Activated naive CD4-positive, alpha-beta T cell treated with anti-CD3 and anti-CD28 coated beads, Interleukin-2, amount 50 U/mL, for 72 hours (primary cell): ENCODE measurements at places on chromosomes 4 and X.

- DNase-seq, result no peak
Measured at GRCh38 chr4:61614231-61614630, 414.1 kb downstream of the ADGRL3 start.

DNA sequence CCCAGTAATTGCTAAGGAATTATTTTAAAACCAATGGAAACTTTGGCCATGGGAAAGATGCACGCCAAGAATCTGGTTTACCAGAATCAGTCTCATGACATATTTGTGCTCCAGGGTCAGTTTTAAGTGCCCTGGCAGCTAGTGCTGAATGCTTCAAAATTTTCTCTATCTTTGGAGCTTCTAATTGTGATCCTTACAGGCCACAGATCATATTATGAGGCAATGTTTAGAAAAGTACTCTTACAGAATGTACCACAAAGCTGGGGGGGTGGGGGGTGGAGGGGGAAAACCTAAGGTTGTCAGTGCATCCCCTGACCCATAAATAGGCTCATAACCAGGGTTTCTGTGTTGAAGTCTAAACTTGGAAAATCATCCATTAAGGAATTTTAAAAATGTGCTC lies 514.5 kb downstream of the INPP4B start:
- no peak for DNase-seq

DNA sequence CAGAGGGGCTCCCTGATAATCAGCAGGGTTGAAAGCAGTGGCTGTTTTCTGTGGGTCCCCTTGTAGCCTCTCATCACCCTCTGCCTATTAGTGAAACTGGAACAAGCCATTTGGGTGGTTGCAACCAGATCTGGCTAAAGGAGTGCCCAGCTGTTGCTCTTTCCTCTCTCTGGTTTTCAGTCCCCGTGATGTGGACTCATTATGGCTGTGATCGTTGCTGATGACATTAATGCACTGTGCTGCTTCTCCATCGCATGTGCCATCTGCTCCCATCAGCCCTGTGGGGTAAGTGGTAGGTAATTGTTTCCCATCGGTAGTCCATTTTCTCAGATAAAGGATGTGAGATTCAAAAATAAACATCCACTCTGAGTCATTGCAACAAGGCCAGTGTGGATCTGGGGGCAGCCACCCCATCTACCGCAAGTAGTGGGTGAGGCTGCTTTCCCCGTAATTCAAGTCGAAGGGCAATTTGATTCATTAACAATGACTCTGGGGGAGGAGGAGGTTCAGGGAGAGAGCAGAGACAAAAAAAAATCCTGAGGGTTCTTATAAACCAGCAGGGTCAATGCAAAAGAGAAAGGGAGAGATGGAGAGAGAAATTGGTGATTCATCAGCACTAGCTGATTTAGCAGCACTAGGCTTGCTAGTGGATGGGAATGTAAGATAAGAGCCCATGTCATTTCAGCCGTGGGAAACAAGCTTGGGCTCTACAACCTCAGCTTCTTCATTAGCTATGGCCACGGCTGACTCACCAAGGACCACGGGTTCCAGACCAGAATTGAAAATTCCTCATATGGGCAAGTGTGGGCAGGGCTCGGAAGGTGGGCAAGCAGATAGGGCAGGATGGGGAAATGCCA lies 357.8 kb downstream of the MID1IP1 start:
- no peak for DNase-seq

GRCh38 chrX:78946178-78946931 lies 1.2 kb downstream of the P2RY10 start:
- no peak for DNase-seq

DNA sequence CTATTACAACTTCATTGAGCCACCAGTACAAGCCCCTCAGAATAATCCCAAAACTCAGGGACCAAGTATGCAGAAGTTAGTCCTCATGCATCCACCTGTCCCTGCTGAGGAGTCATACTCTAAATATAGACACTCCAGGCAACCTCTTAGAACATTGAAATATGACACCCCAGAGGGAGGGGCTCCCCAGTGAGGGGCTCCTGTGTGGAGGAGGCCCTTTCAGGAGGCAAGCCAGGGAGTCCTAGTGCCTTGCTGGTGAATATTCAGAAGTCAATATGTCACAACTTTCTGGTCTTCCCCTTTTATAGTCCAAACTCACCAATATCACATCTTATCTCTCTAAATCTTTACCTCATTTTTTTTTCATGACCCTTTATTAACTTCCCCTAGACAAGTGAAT lies 1.6 kb upstream of the ARMCX6 start:
- DNase-seq, result no peak

DNA sequence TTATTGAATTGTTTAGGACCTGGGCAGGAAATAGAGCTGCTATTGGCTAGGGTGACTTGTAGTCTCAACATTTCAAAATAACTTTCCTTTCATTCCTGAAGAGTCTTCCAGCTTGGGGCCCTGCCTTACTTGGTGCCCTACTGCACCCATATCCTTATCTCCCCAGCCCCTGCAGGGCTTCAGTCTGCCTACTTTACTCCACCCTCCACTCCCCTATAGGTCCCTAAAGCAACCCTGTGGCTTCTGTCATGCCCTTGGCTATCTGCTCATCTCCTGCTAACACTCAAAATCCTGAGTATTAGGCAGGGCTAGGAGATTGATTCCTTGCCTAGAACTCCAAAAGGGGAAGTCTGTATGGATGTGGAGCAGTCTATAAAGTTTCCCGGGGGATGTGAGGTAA lies 57.6 kb upstream of the PRKG2 start:
- no peak for DNase-seq

- no peak for DNase-seq
Measured at GRCh38 chr4:65825116-65825753, 154.9 kb upstream of the EPHA5 start.

- no peak for DNase-seq
Measured at GRCh38 chr4:112655270-112655669, 18.3 kb downstream of the LARP7 start.

DNA sequence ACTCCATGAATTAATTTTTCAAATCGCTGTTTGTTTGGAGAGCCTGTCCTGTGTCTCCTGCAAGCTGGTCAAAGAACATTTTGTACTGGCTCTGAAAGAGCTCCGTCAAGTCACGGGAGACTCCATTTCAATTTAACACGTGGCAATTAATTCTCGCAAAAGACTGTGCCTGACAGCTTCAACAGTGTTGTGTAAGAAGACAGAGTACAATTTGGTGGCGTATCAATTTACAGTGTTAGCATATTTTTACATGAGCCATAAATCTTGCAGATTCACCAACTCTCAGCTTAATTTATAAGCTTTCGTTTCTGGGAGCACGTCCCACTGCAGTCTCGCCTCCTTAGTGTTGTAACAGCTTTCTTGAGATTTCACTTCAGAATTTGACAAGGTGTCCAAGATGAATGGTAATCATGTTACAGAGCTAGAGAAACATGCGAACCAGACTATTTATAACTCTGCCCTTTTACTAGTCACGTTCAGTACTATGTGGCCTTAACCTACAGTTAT lies 70.8 kb downstream of the RWDD4 start:
- no peak for DNase-seq

- no peak for DNase-seq
Measured at GRCh38 chr4:173288698-173289352, 45.3 kb downstream of the HMGB2 start.

DNA sequence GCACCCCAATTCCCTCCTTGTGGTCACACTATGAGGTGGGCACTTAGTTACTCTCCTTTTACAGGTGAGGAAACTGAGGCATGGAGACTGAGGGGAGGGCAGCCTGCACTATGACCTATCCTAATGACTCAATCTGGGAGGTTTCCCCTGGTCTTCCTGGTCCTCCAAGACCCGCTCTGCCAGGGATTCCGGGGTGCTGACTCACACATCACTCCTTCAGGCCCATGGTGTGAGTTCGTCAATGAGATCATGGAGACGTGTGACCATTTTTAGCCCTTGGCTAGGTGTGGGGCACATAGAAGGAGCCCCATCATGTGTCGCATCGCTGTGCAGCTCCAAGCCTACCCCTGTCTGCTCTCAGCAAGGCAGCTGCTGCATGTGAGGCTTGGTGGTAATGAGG lies 32.4 kb upstream of the BCOR start:
- no peak for DNase-seq

DNA sequence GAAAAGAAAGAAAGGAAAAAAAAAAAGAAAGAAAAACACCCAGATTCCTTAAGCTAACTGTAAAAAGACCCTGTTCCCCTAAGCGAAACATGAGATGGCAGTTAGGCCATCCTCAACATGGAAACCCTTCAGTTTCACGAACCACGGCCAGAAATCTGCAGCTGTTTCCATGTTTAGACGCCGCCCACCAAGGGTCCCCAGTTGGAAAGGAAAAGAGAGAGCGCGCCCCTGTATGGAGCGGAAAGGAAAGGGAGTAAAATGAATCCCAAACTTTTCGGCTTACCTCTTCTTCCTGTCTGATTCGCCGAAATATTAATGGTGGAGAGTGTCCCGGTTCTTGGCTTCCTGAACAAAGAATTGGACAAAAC lies 38.3 kb downstream of the MGARP start:
- no peak for DNase-seq

DNA sequence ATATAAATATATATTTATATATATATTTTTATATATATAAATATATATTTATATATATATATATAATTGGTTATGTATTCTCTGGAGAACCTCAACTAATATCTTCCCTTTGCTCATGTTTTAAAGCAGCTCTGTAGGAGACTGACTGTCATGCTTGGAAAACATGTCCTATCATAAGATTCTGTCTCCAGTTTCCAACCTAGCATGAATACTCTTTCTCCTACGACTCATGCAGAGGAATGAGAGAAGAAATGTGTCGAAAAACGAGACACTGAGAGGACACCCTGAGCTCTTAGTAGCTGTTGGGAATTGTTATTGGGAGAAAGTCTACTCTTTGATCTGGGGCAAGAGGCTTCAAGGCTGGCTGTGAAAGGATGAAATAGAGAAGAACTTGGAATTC lies 166.5 kb upstream of the SLIT2 start:
- no peak for DNase-seq

GRCh38 chrX:72100051-72100755 lies 31.5 kb downstream of the RTL5 start:
- no peak for DNase-seq

- DNase-seq, result no peak
Measured at GRCh38 chr4:82528074-82528473, 33.7 kb downstream of the TMEM150C start.

GRCh38 chr4:45350438-45350837 lies 624.1 kb upstream of the GNPDA2 start:
- no peak for DNase-seq

DNA sequence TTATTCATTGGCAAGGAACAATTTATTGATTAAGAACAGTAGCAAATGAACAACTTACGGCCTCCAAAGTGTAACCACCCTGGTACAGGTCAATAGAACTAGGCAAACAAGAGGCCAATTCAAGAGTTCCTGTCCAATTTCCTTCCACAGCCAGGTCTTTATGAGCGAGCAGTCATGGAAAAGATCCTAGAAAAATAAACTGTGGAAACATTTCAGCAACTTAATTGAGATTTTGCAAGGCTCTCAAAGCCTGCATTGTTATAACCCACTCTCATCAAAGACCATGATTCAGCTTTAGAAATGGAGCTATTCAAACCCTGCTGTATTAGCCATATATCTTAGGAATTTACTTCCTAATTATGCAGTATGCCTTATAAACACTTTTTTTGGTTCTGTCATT lies 43.6 kb downstream of the UNC5C start:
- no peak for DNase-seq

DNA sequence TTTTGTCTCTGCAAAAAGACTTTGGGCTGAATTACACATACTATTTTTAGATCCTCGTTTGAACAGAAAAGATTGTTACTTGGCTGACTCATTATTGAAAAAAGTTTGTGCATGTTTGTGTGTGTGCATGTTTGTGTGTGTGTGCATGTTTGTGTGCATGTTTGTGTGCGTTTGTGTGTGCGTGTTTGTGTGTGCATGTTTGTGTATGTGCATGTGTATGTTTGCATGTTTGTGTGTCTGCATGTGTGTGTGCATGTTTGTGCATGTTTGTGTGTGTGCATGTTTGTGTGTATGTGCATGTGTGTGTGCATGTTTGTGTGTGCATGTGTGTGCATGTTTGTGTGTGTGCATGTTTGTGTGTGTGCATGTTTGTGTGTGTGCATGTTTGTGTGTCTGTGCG lies 201.1 kb upstream of the FAT1 start:
- no peak for DNase-seq

- no peak for DNase-seq
Measured at GRCh38 chr4:53694666-53695065, 103.4 kb upstream of the LNX1 start.

- DNase-seq, result peak; percentile 14
Measured at GRCh38 chrX:46686003-46686645, 72.8 kb downstream of the SLC9A7 start.

DNA sequence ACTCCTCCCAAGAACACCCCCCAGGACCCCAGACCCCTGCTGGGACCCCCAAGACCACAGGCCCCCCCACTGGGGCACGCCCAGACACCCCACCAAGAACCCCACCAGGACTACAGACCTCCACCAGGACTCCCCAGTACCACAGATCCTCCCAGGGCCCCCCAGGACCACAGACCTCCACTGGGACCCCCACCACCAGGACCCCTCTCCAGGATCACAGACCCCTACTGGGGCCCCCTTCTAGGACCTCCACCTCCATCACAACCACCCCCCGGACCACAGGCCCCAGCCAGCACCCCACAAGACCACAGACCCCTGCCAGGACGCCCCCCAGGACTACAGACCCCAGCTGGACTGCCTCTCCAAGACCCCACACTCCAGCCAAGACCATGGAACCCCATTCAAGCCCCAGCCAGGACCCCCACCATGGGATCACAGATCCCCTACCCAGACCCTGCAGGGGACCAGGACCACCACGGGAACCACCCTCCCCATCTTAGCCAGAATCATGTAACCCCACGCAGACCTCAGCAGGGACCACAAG lies 855 bp upstream of the DHRSX start:
- peak; percentile 48 for DNase-seq
